ENCODE measurements at places on chromosomes 16 and 17.

DNA sequence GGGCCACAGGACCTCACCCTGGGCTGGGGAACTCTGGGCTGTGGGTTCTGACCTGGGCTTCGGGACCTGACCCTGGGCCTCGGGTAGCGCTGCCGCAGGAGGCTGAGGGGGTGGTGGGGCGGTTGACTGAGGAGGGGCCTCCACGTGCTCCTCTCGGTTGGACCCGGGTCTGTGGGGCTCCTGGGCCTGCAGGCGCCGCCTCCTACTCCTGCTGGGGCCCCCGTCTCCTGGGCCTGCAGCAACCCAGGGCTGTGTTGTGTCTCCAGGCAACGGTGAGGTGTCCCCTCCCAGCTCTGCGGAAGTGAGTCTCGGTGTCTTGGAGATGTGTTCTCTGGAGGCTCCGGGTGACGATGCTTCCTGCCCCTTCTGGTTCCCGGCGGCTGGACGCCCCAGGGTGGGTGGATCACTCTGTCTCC, 41.5 kb upstream of the GNG13 start:
- DNase-seq: no peak

DNA sequence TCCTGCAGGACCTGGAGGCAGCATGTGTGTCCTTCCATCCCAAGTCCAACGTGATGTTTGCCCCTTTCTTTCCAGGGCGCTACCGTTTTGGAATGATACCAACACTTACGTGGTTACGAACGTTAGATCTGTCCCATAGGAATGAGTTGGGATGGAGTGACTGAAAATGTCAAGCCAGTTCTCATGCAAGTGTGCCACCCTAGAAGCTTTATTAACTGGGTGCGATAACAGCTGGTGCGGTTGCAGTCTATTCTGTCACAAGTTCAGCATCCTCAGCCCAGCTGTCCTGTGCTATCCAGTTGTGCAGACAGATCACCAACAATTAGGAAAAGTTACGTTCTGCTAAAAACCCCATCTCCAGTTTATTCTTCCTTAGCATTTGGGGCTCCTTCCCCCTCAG, 52.5 kb downstream of the BANP start:
- DNase-seq: no peak

DNA sequence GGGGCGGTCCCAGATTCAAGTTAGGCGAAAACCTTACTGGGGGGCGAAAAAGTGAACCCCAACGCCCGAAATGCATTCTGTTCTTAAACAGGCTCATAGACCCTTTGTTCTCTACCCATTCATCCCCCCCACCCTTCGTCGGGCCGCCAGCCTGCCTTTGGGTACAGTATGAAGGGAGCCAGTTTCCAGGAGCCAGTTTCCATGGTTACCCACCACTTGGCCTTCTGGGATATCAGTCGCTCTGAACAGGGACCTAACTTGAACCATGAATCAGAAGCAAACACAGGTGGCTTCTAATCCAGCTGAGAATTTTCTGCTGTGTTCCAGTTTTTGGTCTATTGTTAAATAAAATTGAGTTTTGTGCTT, 532 bp downstream of the DHX40 start:
- peak; percentile 56 for DNase-seq

GRCh38 chr17:45423304-45423974, 9.2 kb downstream of the ARHGAP27 start:
- DNase-seq: no peak

GRCh38 chr17:14942526-14943190, 322.5 kb downstream of the PMP22 start:
- no peak for DNase-seq

GRCh38 chr17:40813804-40814203, 8.6 kb downstream of the KRT10 start:
- no peak for DNase-seq

DNA sequence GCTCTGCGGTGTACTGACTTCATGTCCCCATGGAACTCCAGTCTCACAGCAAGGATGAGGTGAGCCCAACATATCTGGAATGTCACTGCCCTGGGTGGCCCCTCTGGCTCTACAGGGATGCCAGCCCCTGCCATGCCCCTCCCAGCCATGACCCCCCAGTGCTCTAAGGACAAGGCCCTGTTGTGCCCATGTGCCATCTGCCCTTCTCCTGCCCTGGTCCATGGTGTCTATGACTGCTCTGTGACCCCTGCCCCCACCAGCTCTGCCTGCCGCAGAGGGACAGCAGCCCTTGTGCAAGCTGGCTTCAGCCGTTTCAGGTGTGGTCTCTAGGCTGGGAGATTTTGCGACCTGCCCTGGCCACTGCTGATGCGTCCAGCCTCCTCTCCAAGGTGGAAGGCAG, 40.3 kb downstream of the TK2 start:
- DNase-seq: no peak

- DNase-seq: no peak
Observed at GRCh38 chr16:14239791-14240190, 168.7 kb downstream of the MRTFB start.

- DNase-seq: no peak
Observed at GRCh38 chr17:66467766-66468165, 165.4 kb downstream of the PRKCA start.

DNA sequence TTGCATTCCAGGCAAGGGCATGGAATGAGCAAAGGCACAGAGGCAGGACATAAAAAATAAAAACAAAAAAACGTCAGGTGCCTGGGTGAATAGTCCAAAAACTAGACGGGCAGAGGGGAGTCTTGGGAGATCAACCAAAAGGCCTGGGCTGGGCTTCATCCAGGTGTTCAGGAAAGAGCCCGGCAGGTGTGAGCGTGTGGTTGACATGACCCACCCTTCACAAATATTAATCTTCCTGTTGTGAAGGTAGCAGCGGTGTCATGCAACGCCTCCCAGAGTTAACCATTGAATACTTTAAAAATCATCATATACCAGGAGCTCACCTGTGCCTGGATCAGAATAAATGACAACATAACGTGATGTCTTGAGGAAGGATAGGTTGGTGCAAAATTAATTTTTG, 90.6 kb downstream of the USP22 start:
- no peak for DNase-seq

DNA sequence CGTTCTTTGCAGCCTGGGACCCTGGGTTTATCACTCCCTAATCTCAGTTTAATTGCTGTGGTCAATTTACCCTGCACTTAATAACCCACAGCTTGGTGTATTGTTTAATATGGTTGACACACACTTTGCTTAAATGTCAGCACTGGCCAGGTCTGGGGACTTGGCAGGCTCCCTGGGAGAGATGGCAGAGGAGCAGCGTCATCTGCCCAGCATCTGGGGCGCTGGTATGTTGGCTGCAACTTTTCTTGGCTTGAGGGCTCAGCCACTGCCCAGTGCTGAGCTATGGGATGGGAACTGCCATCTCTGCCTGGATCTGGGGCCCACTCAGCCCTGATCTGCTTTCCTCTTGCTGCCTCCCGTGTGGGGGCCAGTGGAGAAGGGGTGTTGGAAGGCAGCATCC, 115.7 kb upstream of the IRX3 start:
- DNase-seq: no peak
